ENCODE measurements at places on chromosomes 16 and 17.

GRCh38 chr16:72913551-72913950, 134.4 kb downstream of the ZFHX3 start:
- DNase-seq: no peak

DNA sequence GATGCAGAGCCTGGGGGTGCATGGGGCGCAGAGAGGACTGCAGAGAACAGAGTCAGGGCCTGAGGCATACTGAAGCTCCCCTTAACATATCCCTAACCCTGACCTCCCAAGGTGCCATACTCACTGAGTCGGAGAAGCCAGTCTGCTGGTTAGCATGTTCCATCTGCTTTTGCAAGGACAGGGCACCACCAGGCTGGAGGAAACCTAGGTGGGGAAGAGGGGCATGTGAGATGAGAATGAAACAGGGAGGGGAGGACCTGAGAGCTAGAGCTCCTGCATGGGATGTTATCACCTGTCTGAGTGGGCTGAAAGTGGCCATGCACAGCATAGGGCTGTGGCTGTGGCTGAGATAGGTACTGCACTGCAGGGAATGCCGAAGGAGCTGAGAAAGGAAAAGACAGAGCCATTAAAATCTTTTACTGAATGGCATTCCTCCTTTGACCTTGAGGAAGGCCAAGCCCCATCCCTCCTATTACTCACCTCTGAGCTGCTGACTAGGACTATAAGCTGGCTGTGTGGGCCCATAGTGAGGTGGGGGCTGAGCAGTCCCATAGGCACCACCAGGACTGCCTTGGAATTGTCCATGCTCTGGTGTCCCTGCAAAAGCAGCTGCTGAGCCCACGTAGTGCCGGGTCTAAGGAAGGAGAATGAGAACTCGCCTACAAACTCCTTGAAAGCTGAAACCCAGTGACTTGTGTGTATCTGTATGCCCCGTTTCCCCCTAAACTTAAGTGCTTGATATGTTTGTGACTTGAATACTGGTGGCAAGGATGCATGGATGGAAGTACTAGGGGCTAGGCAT, 1.9 kb downstream of the GPS2 start:
- peak; percentile 60 for DNase-seq

DNA sequence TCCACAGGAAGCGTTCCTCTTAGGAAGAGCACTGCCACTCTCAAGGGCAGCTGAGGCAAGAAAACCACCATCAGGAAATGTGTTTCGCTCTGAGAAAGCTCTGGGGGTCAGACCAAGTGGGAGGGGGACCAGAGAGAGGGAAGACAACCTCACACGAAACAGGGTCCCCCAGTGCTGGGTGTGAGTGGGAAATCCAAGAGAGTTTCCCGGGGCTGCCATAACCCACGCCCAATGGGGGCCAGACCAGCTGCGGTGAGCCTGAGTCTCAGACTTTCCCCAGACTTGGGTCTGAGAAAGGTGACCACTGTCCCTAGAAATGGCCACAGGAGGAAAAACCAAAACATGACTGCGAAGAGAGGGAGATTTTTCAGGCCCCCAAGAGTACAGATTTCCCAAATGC, 14.5 kb downstream of the DNAH17 start:
- no peak for DNase-seq

DNA sequence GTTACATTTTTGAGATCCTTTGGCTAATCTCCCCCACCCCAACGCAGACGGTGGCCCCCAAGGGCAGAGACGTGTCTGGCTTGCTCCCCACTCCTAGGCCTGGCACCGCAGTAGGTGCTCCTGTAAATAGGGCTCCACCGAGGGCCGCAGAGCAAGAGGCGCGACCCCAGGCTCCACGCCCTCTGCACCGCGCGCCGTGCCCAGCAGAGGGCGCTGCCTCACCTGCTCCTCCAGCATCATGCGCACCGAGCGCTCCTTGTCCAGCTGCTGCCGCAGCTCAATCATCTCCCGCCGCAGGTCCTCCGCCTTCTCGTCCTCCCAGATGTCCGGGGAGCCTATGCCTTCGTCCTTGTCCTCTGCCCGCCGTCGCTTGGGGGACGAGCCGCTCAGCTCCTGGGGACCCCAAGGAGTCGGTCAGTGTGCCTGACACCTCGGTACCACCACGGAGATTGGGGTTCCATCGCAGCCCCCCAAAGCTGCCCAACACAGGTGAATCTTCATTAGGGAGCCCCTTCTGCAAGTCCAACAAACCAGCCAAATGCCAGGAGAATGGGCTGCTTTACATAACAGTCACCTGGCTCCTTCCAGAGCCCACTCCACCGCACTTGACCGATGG, 11.2 kb downstream of the TFAP4 start:
- DNase-seq: peak; percentile 92

- no peak for DNase-seq
These were observed 129.8 kb downstream of the CLEC16A start for GRCh38 chr16:11074131-11074530.

DNA sequence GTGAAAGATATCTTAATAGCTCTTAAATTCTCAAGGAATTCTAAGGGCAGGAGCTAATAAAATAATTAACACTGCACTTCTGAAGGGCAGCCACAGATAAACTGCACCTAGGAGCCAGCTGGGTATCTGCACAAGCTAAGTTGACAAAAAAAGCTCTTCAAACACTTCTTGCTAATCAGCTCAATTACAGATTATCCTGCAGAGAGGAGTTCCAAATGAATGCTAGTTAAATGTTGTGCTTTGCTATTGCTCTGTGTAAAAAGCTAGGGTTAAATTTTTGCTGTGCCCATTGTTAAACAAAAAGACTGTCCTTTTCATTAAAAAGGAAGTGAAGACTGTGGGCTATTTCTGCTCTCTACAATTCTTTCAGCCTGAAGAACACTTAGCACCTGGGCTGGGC, 158.5 kb upstream of the SHISA6 start:
- no peak for DNase-seq

DNA sequence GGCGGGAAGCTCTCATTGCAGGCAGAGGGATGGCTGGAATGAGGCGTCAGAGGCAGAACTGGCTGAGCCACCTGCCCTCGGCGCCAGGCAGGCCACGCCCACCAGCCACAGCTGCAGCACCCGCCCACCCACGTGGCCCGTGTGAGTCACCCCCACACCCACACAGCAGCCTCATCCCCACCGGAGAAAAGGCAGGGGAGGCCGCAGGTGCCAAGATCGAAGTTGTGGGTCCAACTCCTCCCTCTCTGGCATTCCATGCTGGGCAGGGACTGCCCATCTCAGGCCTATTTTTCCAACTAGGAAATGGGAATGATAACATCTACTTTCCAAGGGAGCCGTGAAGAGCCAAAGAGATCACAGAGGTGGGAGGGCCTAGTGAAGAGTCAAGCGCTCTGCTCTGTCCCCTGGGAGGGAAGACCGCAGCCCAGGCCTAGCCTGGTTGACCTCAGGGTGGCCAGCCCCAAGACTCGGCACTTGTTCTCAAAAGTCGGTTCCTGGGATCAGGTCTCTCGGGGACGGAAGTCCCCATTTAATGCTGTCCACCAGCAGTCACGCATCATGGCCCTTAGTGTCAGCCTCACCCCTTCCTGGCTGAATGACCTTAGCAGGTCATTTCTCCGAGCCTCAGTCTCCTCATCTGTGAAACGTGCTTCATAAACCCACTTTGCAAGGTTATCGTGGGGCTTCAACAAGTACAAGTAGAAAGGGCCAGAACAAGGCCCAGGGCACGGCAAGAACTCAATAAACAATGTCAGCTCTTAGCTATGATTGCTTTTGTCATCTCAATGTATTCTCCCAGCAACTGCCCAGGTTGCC, at the start of gene TRPV3:
Gene TRPV3, minus strand, starts transcription at position 45 of the 816 bp plus-strand sequence. CDS start 2,962 bp downstream, outside the sequence.
- peak; percentile 24 for DNase-seq

- DNase-seq: no peak
These were observed 3.2 kb downstream of the SLC25A10 start for GRCh38 chr17:81715107-81715871.

DNA sequence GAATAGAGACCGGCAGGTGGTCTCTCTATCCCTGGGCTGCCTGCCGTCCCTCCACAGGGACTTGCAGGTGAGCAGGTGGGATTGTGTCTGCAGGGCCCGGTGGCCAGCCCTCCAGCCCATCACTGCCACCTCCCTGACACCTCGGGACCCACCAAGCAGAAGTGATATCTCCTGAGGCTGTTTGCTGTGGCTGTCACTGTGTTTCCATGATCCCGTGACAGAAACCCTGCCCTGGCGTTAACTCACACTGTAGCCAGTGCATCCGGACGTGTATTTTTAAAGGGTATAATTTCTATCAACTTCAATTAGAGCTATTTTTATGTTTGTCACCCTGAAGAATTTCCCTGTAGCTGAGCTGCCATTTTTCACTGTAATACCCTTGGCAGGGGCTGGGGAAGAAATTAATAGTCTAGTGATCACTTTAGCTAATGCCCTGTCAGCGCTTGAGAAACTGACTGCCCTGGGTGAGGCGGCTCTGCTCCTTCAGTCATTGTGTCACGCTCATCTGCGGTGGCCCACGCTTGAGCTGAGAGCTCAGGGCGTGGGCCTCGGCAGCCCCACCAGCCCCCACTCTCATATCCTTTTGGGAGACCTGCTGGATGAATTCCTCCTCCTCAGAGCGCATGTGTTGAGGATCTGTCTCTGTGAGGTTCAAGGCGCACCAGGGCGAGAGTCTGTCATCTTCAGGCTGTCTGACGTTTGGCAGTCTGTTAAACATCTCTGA, 229.9 kb upstream of the CIBAR2 start:
- no peak for DNase-seq

- no peak for DNase-seq
These were observed 71.5 kb upstream of the KSR1 start for GRCh38 chr17:27384726-27385125.

GRCh38 chr17:4706121-4706520, 2.2 kb upstream of the PELP1 start:
- DNase-seq: peak; percentile 65

- DNase-seq: no peak
These were observed 43.7 kb downstream of the RND2 start for GRCh38 chr17:43068570-43069367.

DNA sequence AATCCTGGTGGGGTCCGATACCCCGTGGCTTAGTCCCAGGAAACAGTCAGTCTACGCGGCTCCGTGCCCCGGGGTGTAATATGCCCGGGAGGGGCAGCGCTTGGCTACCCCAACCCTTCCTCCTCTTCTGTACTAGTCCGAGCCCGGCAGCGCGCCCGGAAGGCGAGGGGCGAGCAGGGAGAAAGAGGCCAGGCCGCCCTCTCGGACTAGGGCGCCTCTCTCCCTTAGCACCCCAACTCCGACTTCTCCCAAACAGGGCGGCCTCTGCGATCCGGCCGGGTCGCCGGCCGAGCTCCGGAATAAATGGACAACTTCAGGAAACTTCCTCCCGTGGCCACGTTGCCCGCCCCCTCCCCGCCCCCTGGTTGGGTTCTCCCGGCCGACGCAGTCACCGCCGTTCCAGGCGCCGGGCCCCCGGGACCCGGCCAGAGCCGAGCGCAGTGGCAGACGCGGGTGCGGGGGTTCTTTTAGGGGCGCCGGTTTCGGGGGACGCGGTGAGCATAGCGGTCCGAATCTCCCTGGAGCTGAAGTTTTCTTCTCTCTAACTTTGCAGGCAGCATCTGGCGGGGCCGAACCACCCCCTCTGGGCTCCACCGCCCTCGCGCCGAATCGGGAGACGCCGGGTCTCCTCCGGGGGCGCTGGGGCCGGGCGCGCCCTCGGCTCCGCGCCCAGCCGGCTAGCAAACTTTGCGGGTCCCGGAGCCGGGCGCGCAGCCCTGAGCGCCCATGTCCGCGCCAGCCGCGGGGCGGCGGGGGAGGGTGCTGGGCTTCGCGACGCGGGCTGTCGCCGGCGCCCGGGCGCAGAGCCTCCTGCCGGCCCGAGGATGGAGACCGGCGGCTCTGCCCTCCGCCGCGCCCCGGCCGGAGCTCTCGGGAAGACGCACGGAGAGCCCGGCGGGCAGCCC, at the start of gene SDK2:
Gene SDK2, minus strand, starts transcription at position 301 of the 905 bp plus-strand sequence. CDS start 357 bp downstream, outside the sequence.
- DNase-seq: no peak

- DNase-seq: peak; percentile 74
These were observed 1.4 kb downstream of the CENPX start for GRCh38 chr17:82021107-82021899.

DNA sequence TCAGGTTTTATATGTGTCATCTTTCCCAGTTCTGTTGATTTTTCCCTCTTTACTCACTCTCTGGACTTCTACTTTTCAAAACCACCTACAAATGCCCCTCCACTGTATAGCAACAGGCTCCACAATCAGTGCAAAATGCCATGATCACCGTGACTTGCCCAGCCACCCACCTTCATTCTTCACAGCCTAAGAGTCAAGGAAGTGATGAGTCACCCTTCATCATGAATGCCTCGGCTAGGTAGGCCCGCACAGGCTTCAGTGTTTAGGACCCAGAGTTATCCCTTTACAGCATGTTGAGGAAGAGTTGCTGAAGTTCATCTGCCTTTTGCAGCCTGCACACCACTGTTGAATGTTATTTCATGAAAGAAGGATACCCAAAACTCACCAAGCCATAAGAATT, 158.6 kb downstream of the PMP22 start:
- no peak for DNase-seq

DNA sequence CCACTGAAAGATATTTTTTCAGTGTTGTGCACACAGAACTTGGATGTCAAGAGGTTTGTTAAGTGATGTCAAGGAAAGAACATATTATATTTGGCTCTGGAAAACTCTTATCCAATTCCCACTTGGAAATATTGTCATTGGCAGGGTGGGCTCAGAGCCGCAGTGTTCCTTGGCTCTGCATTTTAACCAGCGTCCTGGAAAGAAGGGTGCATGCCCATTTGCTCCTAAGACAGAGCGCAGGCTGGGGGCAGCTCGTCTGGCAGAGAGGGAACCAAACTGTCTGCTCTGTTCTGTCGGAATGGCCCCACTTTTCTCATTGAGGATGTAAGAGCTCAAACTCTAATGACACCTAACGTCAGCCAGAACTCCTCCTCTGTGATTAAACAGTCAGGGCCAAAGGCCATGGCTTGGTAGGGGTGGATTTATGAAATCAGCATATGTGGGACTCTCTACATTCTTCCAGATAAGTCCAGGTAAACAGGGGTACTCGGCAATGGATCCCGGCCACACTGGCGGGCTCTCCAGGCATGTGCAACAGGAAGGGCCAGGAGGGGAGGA, 18.0 kb downstream of the SLC47A1 start:
- no peak for DNase-seq

DNA sequence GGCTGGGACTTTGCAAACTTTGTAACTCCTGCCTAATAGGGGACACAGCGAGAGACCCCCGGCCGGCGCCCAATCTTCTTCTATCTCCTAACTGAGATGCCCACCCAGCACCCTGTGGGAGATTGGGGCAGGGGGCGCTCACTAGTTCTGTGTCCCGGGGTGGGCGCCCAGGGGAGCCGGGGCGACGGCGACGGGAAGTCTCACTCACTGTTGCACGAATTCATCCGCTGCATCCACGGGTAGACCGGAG, 3.9 kb upstream of the HOXB5 start:
- DNase-seq: no peak

DNA sequence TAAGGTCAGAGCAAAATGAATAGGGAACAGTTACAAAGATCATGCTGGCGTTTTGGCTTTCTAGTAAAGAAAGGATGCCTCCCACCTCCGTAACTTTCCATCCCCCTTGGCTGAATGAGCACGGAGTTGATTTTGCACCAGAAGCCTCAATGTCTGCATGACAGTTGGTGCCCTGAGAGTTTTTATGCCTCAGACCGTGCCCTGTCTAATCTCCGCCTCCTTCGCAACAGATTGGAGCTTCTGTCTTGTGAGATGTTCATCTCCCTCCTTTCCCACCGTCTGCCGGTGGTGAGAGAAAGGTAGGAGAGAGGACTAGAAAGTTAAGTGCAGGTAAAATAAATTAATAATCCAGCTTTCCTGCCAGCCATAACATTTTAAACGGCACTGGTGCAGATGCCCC, 1.9 kb downstream of the HS3ST4 start:
- no peak for DNase-seq
